ENCODE measurements at places on chromosomes 3 and 15. TPM values are rescaled to one million over a fixed set of nuclear protein-coding genes. Genes with fewer than 3 reads are reported as not detected.

The CHST13 gene
- 31.5 TPM for total RNA-seq

The WDR93 gene
- total RNA-seq: 0.13 TPM

- DNase-seq: no peak
These were observed 99.5 kb downstream of the MAP4 start for GRCh38 chr3:47916696-47917095.

DNA sequence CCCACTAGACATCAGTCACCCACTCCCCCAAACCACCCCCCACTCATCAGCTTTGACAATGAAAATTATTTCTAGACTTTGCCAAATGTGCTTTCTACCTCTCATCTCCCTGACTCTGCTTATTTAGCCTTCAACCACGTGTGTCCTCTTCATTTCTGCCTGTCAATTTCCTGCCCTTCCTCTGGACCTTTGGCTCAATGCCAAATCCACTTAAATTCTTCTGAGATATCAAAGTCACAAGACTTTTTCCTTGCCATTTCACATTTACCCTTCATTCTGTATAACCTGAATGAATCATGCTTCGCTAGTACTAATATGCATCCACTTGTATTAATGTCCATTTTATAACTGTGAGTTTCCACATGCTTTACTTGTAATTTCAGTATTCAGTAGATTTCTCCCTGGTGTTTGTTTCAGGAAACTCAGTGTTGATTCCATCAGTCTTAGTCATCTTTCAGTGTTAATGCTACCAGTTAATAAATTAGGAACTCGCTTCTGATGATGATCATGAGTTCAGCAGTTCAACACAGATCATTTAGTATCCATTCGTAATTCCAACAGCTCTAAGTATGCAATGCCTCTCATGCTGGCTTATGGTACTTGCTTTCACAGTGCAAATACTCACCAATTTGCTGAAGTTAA is 128.2 kb upstream of the OSTN start:
- DNase-seq: no peak

All from hepatocyte (in vitro differentiated cells).